ENCODE measurements at places on chromosomes 5 and 9.
A peak's percentile ranks its signal among the peaks of the same experiment; 100 is the strongest.

GRCh38 chr9:132354637-132355355, at the start of gene SETX:
Gene SETX, minus strand, starts transcription at chr9:132354986. Its CDS starts 5,558 bp downstream, at chr9:132349428.
- peak; percentile 90 for DNase-seq

- peak; percentile 51 for DNase-seq
Measured at GRCh38 chr5:56011835-56012234, 17.1 kb upstream of the IL6ST start.

- no peak for DNase-seq
Measured at GRCh38 chr9:98185611-98186171, 6.7 kb downstream of the CORO2A start.

- DNase-seq: no peak
Measured at GRCh38 chr9:17280350-17281012, 145.6 kb downstream of the CNTLN start.

- DNase-seq: no peak
Measured at GRCh38 chr5:180596115-180596667, 4.9 kb upstream of the SCGB3A1 start.

GRCh38 chr5:6274846-6275543, 103.4 kb downstream of the MED10 start:
- DNase-seq: no peak

DNA sequence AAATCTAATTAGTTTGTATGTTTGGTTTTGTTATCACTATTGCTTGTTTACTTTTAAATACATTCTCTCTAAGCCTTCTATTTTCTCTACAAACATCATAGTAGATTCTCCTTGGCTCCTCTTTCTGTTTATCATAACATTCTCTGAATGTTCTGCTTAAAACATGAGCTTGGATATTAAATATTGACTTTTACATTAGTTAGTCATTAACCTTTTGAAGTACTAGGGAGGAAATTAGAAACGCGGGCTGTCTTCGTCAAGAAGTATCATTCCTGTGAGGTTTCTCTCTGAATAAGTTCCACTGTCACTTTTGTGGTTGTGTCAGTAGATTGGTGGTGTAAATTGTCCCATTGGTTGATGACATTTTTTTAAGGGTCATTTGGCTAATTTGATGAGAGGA, 821.5 kb downstream of the EFNA5 start:
- no peak for DNase-seq

DNA sequence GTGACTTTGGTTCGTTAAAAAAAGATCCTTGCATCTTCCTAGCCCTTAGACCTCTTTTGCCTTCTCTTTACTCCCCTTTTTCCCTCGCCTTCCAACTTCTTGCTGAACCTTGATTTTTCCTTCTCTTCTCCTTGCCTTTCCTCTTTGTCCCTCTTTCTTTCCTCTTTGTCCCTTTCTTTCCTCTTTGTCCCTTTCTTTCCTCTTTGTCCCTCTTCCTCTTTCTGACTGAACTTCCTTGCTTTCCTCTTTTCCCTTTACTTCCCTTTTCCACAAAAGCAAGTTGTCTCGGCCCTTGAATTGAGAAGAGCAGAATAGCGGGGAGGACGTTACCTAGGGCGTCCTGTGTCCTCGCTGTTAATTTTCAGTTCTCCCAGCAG, 1.4 kb upstream of the MLLT3 start:
- no peak for DNase-seq

DNA sequence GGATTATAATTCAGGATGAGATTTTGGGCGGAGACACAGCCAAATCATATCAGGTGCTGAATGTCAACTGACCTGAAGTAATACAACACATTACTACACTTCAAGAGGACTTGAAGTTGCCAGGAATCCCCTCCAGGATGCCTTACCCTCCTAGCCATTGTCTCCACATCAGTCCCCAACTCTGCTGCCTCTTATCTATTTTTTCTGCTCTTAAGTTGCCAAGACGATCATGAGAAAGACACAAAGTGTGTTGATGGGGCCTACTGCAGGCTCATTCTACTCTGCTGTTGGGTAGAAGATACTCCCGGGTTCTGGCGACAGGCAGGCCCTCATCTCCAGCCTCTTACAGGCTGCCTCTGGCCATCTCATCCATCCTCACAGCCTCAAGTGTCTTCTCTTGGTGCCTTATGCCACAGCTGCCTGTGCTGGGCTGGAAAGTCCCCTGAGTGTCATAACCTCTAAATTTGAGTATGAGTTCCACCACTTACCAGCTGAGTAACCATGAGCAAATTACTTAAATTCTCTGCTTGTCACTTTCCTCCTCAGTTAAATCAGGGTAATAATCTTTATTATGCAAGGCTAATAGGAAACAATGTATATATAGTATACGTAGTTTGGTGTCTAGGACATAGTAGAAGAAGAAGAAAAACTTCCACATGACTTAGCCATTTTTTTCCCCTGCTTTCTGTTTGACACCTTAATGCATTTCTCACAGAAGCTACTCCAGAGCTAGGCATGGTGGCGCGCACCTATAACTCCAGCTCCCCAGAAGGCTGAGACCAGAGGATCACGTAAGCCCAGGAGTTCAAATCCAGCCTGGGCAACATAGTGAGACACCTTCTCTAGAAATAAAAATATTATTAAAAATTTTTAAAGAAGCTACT, 73.0 kb upstream of the SNX2 start:
- DNase-seq: no peak

- no peak for DNase-seq
Measured at GRCh38 chr9:98097836-98098235, 21.2 kb downstream of the TRIM14 start.

DNA sequence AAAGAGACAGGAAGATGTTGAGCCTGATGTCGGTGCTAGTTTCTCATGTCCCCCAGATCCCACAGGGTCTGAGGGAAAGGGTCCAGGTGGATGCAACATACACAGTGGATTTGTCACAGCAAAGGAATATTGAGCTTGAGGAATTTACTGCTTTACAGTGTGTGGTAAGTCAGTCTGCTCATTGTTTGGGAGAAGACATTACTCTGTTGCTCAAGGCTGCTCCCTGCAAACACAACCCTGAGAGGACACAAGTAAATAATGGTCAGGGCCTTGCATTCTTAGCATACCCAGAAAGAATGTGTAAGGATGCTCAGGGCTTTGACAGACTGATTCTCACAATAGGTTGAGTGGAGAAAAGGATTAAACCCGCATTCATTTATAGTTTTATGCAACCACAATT, 7.3 kb upstream of the MAN2A1 start:
- DNase-seq: peak; percentile 36

DNA sequence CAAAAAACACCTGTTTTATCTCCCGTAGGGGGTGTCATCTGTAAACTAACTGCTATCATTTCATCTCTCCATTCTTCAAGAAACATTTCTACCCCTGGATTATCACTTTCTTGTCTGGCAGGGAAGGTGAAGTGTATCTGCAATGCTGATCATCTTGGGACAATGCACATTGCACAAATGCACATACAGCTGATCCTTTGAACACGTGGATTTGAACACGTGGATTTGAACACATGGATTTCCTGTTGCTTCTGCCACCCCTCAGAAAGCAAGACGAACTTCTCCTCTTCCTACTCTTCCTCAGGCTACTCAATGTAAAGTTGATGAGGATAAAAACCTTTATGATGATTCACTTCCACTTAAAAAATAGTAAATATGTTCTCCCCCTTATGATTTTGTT, 147.4 kb upstream of the PRLR start:
- DNase-seq: no peak
